Stimulated activated naive CD8-positive, alpha-beta T cell treated with anti-CD3 and anti-CD28 coated beads, Interleukin-15, Interleukin-2, amounts not matched to agents 100 U/mL and 50 U/mL, for 24 hours (primary cell): ENCODE measurements at places on chromosomes 1 and 21.
A peak's percentile ranks its signal among the peaks of the same experiment; 100 is the strongest.

DNA sequence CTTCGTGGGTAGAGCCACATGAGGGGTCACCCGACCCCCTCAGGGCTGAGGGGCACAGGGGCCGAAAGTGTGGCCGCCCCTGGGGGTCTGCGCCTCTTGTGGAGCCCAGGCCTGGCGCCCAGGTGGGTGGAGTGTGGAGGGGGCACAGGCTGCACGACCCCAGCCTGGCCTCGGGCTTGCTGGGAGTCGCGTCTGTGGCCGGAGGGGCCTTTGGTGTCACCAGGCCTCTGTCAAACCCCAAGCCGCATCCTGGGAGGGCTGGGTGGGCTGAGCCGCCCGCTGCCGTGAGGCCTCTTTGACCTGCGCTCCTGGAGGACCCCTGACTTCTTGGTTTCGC, 60.7 kb downstream of the FAAP20 start:
- no peak for DNase-seq

DNA sequence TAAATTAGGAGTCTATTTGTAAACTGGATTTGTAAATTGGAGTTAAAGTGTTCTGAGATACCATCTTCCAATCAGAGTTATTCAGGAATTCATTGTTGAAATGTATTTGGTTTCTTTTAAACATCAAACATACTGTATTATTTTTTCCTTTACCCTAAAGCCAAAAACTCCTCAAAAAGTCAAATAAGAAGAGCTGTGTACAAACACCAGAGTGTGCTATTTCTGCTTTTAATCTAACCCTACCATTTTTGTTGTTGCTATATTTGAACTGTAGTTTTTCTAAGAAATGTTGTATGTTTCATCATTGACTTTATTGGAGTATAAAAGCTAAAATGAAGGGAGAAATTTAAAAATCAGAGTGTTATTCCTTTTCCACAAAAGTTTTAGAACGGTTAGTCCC, 35.8 kb downstream of the SLC30A7 start:
- DNase-seq, result no peak

DNA sequence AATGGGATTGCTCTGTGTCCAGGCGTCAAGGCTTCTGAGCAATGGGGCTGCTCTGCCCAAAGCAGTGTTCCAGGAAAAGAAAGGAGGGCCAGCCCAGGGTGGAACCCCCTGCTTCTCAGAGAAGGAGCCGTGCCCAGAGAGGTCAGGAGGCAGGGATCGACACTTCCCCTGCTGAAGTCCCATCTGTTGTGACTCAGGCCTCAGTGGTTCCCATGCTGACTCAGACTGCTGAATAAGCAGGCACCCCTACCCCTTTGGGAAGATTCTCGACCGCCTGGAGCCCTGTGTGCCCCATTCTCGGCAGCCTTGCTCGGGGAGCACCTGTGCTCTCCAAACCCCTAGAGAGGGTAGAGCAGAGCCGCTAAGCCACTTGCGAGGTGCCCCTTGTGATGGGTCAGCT, 23.9 kb downstream of the PKP1 start:
- no peak for DNase-seq

GRCh38 chr1:101520302-101520701, 283.5 kb downstream of the S1PR1 start:
- no peak for DNase-seq

DNA sequence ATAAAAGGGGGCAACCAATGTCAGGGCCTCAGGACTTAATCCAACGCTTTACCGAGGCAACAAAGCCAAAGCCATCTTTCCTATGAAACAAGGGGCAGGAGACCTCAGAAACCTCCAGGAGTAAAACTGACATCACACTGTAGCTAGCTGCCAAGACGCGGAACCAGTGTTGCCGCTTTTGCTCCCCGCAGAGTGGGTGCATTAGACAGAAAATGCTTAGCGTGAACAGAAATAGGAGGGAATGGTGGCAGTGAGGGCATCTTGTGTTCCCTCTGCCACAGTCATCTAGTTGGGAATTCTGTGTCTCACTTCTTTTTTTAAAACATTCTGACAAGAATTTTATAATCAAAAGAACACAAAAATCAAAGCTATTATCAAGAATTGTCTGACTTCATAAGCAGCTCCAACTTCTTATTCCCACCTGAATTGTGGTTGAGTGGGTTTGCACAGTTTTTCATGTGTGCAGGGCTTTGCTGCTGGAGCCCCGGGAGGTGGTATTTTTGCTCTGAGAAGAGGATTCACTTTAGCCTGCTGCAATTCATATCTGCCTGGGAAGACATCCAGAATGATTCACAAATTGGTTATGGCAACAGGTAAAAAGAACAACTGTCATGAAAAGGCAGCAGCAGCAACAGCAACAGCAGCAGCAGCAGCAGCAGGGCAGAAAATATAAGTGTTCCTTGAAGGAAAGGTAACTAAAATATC, 82.2 kb upstream of the DIRAS3 start:
- DNase-seq, result no peak

- no peak for DNase-seq
Measured at GRCh38 chr1:200240656-200241055, 169.2 kb downstream of the ZNF281 start.

- no peak for DNase-seq
Measured at GRCh38 chr1:217552339-217552951, 78.4 kb downstream of the GPATCH2 start.

- no peak for DNase-seq
Measured at GRCh38 chr1:50270926-50271325, 152.3 kb downstream of the DMRTA2 start.

DNA sequence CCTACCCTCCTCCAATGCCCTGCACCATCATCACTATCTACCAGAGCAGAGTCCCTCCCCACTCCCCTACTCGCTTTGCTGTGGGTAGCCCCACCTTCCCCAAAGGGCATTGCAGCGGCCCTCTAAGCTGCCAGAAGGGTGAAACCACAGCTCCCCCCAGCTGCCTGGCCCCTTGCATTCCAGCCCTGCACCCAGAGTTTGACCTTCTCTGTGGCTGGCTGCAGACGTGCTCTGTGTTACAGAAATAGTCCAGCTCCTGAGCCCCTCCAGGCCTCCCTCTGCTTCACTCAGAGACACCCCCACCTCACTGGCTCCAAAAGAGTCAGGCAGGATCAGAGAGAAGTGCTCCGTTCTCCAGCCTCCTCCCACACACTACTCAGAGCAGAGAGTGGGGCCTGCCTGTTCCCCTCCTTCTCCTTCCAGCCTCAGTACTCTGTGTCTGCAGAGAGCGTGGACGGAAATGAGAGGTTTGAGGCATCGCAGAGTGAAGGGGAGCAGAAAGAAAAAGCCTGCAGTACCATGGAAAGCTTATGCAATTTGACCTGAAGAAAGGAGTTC, 63.2 kb downstream of the PLEKHA6 start:
- DNase-seq, result peak; percentile 29
